ENCODE measurements at places on chromosomes 2 and 18. TPM values are rescaled to one million over a fixed set of nuclear protein-coding genes. Genes with fewer than 3 reads are reported as not detected.

KIAA2012 gene
- total RNA-seq = not detected

LGALSL gene
- total RNA-seq = 13.1 TPM

GRCh38 chr2:191951832-191952231 is 104.9 kb upstream of the CAVIN2 start:
- H3K4me3 ChIP-seq = no peak overlapping the region
- no peaks in the 10 kb centered on the region for H3K36me3 ChIP-seq
- H3K4me1 ChIP-seq = no peaks in the 10 kb centered on the region
- H3K27me3 ChIP-seq = no peaks in the 10 kb centered on the region
- no peak for DNase-seq

DNA sequence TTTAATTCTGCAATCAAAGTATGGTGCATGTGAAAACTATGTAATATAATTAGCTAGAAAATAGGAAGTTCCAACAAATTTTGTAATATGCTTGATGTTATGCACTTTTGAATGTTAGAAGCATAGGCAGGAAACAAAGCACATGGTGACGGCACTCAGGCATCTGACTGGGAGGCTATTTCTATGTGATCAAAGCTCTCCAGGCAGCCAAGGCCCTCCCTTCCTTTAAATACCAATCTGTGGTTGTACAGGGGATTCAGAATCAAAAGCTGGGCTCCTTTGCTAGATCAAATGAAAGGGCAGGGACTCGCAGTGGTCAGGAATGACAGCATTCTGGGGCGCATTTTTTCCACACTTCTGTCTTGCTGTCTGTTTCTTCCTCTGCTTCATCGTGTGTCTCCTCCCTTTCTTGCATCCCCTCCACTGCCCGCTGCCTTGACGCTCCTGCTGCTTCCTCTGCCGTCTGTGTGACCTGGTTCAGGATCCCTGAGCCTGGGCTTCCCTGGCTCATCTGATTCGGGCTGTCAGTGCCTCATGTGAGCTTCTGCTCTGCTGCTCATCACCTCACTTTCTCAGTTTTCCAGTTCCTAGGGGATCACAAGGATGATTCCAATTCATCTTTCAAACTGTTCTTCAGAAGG is 30.9 kb downstream of the TMEM182 start:
- H3K36me3 ChIP-seq = no peaks in the 10 kb centered on the region
- H3K27me3 ChIP-seq = no peaks in the 10 kb centered on the region
- no peak overlapping the region for H3K27ac ChIP-seq
- H3K4me1 ChIP-seq = no peaks in the 10 kb centered on the region

- no peaks in the 10 kb centered on the region for H3K4me1 ChIP-seq
- no peak overlapping the region for H3K27ac ChIP-seq
- H3K4me3 ChIP-seq = no peak overlapping the region
- no peak for DNase-seq
- no peaks in the 10 kb centered on the region for H3K27me3 ChIP-seq
Observed at GRCh38 chr2:220096406-220096805, 469.0 kb downstream of the SLC4A3 start.

DNA sequence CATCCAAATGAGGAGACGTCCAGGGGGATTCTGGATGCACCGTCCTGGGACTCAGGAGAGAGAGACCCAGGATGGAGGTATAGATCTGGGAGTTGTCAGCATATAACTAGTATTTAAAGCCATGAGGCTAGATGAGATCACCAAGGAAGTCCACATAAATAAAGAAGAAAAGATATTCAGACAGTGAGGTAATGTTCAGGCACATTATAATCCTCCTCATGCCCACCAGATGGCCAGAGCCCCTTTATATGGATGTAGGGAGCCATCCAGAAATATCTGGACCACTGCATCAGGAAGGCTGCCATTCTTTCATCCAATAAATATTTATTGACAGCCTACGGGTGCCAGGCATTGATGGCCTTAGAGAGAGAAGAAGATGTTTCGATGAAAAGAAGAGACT is 21.2 kb upstream of the NCKAP5 start:
- no peak overlapping the region for H3K27ac ChIP-seq
- no peaks in the 10 kb centered on the region for H3K27me3 ChIP-seq
- H3K4me1 ChIP-seq = peaks cover 8% of the 10 kb centered on the region
- H3K4me3 ChIP-seq = no peak overlapping the region
- no peaks in the 10 kb centered on the region for H3K36me3 ChIP-seq
- DNase-seq = no peak

GRCh38 chr2:171702781-171703556 is 15.7 kb downstream of the DYNC1I2 start:
- no peak for DNase-seq
- no peak overlapping the region for H3K27ac ChIP-seq
- peaks cover 17% of the 10 kb centered on the region for H3K4me1 ChIP-seq

All from transverse colon (tissue), 4 donors.